Mesendoderm (in vitro differentiated cells): ENCODE measurements at places on chromosomes 16 and 17.

DNA sequence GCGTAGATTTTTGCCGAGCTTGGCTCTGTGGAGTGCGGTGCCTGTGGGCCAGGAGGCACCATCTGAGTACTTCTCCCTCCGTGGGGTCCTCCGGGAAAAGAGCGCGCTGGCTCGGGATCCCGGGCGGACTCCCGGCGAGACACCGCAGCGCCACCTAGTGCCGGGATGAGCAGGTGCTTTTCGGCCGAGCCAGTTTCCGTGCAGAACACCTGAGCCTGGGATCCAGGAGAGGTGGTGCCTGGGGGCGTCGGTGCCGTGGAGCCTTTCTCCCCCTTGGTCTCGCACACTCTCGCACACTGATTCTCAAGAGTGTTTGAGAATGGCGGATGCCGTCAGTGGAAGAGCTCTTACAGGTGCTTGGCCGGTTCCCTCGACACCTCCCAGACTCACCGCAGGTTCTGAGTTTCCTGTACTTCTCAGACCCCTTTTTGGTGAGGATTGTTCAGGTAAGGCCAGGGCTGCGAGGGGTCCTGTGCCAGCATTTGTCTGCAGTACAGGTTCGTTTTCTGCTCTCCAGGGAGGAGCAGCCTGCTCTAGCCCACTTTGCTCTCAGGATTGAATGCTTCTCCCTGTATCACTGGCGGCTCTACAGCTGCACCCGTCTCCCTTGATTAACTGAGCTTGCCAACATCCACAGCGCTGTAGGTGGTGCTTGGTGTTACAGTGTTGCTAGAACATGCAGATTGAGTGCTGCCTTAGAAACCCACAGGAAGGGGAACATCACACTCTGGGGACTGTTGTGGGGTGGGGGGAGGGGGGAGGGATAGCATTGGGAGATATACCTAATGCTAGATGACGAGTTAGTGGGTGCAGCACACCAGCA, 23.3 kb downstream of the TBCD start:
- no peak overlapping the region for H3K27ac ChIP-seq
- H3K36me3 ChIP-seq, result peaks cover 2% of the 10 kb centered on the region
- no peaks in the 10 kb centered on the region for H3K4me1 ChIP-seq
- peak; percentile 70 for DNase-seq
- H3K27me3 ChIP-seq, result no peaks in the 10 kb centered on the region

- H3K4me1 ChIP-seq, result peaks cover 9% of the 10 kb centered on the region
Observed at GRCh38 chr17:39927929-39928857, 661 bp downstream of the LRRC3C start.

GRCh38 chr16:22898874-22899348, 84.9 kb downstream of the HS3ST2 start:
- H3K4me1 ChIP-seq, result no peaks in the 10 kb centered on the region
- H3K4me3 ChIP-seq, result no peak overlapping the region
- DNase-seq, result peak; percentile 93
- H3K36me3 ChIP-seq, result no peaks in the 10 kb centered on the region
- H3K27me3 ChIP-seq, result no peaks in the 10 kb centered on the region
- no peak overlapping the region for H3K27ac ChIP-seq

- H3K4me1 ChIP-seq, result peaks cover 7% of the 10 kb centered on the region
- DNase-seq, result no peak
- no peak overlapping the region for H3K27ac ChIP-seq
- no peaks in the 10 kb centered on the region for H3K36me3 ChIP-seq
- H3K27me3 ChIP-seq, result no peaks in the 10 kb centered on the region
Observed at GRCh38 chr17:6245301-6246177, 175.4 kb downstream of the WSCD1 start.

- no peak overlapping the region for H3K4me3 ChIP-seq
- H3K4me1 ChIP-seq, result no peaks in the 10 kb centered on the region
- no peaks in the 10 kb centered on the region for H3K27me3 ChIP-seq
- no peak overlapping the region for H3K27ac ChIP-seq
- DNase-seq, result no peak
Observed at GRCh38 chr16:78116946-78117345, 17.5 kb downstream of the WWOX start.

DNA sequence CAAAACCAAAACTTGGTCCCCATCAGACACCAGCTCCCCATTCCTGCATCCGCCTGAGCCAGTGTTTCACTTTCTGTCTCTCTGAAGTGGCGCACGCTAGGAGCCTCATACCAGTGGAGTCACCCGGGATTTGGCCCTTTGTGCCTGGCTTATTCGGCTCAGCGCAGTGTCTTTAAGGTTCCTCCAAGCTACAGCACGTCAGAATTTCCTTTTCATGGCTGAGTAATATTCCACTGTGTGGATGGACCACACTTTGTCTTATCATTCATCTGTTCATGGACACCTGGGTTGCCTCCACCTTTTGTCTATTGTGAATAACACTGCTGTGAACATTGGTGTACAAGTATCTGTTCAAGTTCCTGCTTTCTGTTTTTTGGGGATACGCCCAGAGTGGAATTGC, 45.2 kb upstream of the CHMP6 start:
- no peak overlapping the region for H3K27ac ChIP-seq
- H3K36me3 ChIP-seq, result no peaks in the 10 kb centered on the region
- no peak overlapping the region for H3K4me3 ChIP-seq
- no peaks in the 10 kb centered on the region for H3K4me1 ChIP-seq

GRCh38 chr17:9054126-9054975, 33.0 kb downstream of the NTN1 start:
- no peak overlapping the region for H3K4me3 ChIP-seq
- peak; percentile 51 for DNase-seq
- H3K4me1 ChIP-seq, result peaks cover 2% of the 10 kb centered on the region
- no peak overlapping the region for H3K27ac ChIP-seq

DNA sequence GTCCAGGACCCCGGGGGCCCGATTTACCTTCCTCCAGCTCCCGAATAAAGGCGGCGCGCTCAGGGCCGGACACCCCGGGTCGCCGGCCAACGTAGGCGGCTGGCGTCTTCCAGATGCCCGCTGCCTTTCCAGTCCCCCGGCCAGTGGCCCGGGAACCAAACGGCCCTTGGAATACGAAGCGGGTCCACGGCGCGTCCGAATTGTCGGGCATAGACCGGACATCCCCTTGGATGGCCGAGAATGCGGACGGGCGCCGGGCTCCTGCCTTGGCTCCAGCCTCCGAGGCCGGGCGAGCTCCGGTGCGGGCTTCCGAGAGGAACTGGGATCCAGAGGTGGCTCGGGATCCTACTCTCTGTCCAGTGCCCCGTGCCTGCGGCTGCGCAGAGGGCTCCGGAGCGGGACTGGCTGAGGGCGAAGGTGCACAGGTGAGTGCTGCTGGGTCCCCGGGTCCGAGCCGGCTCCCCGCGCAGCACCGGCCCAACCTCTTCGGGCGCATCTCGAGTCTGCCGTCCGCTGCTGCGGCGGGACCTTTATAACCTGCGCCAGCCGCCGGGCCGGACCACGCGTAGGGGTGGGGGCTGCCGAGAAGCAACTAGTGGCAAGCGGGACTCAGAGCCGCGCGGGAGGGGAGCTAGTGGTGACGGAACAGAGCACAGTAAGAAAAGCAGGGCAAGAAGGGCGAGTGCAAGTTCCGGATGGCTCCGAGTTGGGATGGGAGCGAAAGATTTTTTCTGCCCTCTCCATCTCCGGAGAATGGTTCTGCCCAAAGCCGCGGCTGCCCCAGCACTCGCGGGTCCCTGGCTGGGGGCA, at the start of gene HAP1:
Gene HAP1 (minus strand): TSS at position 505 of the 810 bp plus-strand sequence. CDS start 9 bp downstream, at position 496.
- peaks cover 13% of the 10 kb centered on the region for H3K27me3 ChIP-seq
- H3K4me3 ChIP-seq, result peak within 1 kb of the TSS; percentile 43
- H3K27ac ChIP-seq, result no peak within 1 kb of the TSS
- DNase-seq, result peak; percentile 69

DNA sequence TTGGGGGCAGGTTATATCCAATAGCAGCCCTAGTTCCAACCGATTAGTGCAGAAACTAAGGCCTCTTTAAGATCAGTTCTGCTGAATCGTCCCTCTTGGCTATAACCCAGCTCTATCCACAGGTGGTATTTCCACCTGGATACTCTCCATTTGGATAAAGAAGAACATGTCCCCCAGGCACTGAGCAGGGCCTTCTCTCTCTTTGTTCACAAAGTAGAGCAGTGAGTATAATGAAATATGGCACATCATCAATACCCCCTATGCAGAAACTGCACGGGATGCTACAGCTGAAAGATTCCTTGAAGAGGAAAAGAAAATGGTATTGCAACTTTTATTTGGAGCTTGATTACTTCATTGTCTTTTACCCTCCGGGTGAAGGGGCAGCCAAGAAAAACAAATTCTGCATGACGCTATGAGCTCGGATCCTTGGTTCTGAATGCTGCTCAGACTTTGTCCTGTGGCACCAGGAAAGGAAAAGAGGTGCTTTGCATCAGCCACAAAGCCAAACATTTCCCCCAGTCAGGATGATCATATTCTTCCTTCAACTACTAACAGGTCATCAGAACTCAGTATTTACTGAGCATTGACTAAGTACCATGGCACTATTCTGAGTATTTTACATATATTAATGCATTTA, 399.7 kb downstream of the NPIPA8 start:
- H3K36me3 ChIP-seq, result no peaks in the 10 kb centered on the region
- H3K27me3 ChIP-seq, result no peaks in the 10 kb centered on the region
- no peak overlapping the region for H3K27ac ChIP-seq
- DNase-seq, result no peak
